GM12865 (cell line): ENCODE measurements at places on chromosomes 5 and 9.

GRCh38 chr5:56595566-56595965, 219.8 kb upstream of the MAP3K1 start:
- DNase-seq, result no peak

- no peak for DNase-seq
These were observed 27.5 kb downstream of the ASS1 start for GRCh38 chr9:130472184-130472705.

DNA sequence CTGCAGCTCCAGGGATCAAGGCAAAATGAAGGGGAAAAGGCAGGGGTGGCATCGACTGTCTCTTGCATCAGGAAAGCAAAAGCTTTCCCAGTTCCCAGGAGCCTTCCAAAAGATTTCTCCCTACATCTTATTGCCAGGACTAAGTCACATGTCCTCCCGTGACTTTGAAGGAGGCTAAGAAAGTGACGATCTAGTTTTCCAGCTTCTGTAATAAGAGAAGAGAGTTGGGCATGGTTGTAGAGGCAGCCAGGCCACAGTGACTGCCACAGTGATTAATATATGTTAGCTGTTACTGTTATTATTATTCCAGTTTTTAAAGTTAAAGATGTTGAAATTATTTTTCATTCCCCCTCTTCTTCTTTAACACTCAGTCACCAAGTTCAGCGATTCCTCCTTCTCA, 77.1 kb downstream of the RMI1 start:
- DNase-seq, result no peak

DNA sequence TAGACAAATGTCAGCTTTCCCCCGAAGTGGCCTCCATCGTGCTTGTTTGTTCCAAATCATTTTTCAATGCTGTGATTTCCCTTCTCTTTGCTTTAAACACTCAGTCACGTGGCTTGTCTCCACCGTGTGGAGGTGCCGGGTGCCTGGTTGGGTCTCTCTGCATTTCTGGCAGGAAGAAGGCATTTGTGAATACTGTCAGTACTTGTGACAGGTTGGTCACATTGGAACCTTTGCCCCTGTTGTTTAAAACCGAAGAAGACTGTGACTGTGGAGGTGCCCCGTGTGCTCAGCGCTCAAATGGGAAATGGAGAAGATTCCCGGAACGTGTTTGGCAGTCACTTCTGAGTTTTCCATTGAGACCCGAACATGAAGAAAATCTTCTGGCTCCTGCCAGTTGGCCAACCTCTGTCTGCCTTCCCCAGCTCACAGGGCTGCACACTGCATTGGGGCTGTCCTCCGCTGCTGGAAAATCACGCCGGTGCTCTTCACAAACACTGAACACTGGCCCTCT, 74.6 kb downstream of the LMNB1 start:
- no peak for DNase-seq

DNA sequence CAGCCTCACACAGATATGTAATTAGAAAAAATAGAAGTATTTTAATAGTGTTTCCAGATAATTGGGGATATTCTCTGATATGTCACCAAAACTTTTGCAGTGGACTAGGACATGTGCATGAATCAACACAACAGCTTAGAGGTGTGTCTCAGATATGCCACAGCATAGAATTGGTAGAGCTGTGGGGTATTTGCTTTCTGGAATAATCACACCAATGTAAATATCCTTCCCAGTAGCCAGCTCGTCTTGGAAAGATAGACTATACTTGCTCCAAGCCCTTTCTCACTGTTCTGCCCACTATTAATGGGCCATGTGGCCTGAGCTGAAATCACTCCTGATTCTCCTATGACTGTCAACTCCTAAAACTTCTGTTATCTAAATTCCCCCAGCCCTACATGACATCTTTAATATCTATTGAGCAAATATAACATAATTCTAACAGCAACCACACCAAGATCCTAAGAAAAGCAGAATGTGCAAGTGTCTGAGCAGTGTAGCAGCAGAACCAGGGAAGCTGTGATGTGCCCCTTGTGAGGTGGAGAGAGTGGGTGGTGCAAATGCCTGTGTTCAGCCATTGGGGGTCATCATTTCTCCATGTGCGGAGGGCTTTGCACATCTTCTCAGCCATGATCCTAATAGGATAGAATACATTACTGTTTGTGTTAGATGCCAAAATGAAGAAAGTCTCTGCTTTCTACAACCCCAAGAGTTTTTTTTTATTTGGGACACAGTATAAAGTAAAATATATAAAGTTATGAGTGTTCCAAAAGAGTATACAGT, 65.0 kb downstream of the MELK start:
- no peak for DNase-seq

- peak; percentile 25 for DNase-seq
These were observed 254.2 kb downstream of the DOCK8 start for GRCh38 chr9:468766-469426.

GRCh38 chr5:153866176-153866575, 172.5 kb downstream of the FAM114A2 start:
- DNase-seq, result no peak

GRCh38 chr5:84299959-84300358, 84.7 kb downstream of the EDIL3 start:
- no peak for DNase-seq

DNA sequence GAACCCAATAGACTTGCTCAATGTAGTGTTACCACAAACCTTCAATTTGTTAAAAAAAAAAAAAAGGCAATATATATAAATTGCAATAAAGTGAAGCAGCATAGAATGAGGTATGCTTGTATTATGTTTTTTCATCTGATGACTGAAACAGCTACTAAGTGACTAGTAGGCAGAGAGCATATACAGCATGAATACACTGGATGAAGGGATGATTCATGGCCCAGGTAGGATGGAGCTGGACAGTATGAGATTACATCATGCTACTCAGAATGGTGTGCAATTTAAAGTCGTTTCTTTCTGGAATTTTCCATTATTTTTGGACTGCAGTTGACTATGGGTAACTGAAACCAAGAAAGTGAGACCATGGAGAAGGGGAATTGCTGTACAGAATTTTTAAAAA, 161.2 kb downstream of the GNA14 start:
- no peak for DNase-seq

DNA sequence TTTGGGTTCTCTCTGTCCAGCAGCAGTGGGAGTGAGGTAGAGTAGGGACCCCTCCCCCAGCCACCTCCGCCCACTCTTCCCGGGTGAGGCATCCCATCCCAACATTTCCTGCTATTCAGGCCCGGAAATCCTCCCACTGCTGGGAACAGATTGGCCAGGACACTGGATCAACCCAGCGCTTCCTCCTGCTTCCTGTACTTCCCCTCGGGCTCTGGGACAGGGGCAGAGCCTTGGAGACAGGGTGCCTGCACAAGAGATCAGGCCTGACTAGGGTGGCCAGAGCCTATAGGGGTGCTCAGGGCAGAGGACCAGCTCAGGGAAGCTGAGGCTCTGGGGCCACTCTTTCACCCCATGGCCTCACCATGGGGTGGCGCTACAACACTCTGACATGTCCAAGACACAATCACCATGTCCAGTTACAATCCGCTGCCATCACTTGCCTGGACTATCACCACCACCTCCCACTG, 14.5 kb downstream of the SH2D3C start:
- DNase-seq, result peak; percentile 51

GRCh38 chr5:16127865-16128544, 51.6 kb downstream of the MARCHF11 start:
- no peak for DNase-seq

- no peak for DNase-seq
These were observed 243.4 kb downstream of the ARRDC3 start for GRCh38 chr5:91139572-91140200.

DNA sequence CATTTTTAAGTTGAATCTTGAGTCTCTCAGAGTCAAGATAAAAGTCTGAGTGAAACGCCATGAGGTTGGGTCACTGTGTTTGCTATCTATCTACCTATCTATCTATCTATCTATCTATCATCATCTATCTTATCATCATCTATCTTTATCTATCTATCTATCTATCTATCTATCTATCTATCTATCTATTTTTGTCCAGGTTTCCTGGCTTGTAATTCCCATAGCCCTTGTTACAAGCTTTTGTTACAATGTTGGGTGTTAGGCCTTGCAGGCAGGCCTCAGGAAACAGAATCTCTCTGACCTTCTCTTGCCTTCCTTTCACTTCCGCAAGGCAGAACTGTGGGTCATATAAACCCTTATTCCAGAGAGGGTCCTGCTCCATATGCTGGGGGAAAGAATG, 12.6 kb upstream of the KIAA1958 start:
- DNase-seq, result no peak

GRCh38 chr5:107781451-107781850, 110.7 kb upstream of the EFNA5 start:
- DNase-seq, result no peak

DNA sequence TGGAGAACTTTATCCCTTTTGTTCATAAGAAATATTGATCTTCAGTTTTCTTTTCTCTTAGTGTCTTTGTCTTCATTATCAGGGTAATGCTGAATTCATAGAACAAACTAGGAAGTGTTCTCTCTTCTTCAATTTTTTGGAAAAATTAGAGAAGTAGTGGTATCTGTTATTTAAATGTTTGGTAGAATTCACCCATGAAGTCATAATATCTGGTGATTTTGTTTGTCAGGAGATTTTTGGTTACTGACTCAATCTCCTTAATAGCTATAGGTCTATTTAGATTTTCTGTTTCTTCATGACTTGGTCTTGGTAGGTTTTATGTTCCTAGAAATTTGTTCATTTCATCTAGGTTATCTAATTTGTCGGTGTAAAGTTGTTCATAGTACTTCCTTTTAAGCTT, 45.4 kb upstream of the STARD4 start:
- DNase-seq, result no peak

DNA sequence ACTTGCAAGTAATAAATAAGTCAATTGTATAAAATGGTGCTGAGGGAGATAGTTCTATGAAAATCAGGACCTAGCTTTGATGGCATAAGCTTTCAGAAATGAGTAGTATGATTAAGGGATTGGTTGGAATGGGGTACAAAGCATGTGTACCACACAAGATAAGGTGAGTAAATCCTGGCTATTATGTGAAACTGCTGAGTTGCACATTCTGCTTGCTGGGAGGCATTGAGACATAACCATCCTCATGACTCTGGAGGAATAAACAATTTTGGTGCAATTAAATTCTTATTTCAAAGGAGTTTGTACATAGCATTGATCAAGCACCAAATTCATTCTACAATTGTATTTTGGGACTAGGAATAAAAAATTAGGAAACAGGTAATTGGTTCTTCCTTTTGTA, 755.2 kb upstream of the ACO1 start:
- no peak for DNase-seq

GRCh38 chr5:94900006-94900505, 281.6 kb downstream of the SLF1 start:
- DNase-seq, result no peak

GRCh38 chr9:136011703-136012496, 50.7 kb upstream of the UBAC1 start:
- no peak for DNase-seq

DNA sequence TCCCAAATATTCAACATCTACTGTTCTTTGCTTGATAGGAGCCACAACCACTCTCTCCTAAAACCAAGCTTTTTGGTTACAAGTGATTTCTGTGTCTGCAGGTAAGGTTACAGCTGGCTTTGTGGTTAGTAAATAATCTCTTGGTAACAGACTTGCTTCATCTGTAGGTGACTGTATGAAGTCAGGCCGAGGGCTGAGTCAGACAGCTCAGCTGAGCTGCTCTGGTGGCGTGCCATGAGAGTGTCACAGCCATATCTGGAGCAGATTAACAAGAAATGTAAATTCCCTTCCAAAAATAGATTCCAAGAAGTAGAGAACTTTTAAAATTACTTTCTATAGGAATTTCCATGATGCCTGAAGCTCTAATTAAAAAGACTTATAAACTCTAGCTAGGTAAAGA, 23.7 kb upstream of the TAS2R1 start:
- peak; percentile 67 for DNase-seq

- DNase-seq, result no peak
These were observed 20.9 kb downstream of the KCTD16 start for GRCh38 chr5:144191531-144191930.

- DNase-seq, result no peak
These were observed 112.1 kb downstream of the ST8SIA4 start for GRCh38 chr5:100790951-100791350.

- DNase-seq, result no peak
These were observed 190.0 kb downstream of the TRIM32 start for GRCh38 chr9:116877072-116877471.

- DNase-seq, result no peak
These were observed 27.4 kb upstream of the GCNT1 start for GRCh38 chr9:76431601-76432000.

- no peak for DNase-seq
These were observed 38.8 kb downstream of the DNAJB5 start for GRCh38 chr9:35028341-35028740.

DNA sequence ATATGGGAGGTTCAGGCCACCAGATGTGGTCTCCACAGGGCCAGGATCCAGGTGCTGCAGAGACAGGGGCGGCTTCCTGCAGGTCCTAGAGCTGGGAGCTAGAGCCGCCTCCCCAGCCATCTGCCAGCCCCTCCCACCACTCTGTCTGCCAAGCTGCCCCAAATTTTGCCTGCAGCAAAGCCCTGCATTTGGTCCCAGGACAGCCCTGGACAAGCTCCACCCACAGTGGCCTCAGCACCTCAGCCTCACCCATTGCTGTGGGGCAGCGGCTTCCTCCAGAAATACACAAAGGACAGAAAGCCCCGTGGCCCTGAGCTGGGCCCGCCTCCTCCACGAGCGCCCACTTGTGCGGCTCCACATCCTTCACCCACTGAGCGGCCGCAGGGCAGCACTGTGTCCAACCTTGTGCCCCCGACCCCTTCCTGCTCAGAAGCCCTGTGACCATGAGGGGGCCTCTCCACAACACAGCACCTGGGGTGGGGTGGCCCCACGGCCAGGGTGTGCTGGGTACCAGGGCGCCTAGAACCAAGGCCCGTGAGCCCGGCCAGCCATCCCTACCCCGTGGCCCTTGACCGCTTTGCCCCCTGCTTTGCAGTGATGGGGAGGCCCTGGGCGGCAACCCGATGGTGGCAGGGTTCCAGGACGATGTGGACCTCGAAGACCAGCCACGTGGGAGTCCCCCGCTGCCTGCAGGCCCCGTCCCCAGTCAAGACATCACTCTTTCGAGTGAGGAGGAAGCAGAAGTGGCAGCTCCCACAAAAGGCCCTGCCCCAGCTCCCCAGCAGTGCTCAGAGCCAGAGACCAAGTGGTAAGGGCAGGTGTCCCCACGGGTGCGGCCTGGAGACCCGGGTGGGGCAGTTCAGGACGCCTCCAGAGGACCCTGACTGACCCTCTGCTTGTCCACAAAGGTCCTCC, 3.7 kb upstream of the AJM1 start:
- no peak for DNase-seq

GRCh38 chr9:125484350-125485282, 222.4 kb downstream of the MAPKAP1 start:
- no peak for DNase-seq

DNA sequence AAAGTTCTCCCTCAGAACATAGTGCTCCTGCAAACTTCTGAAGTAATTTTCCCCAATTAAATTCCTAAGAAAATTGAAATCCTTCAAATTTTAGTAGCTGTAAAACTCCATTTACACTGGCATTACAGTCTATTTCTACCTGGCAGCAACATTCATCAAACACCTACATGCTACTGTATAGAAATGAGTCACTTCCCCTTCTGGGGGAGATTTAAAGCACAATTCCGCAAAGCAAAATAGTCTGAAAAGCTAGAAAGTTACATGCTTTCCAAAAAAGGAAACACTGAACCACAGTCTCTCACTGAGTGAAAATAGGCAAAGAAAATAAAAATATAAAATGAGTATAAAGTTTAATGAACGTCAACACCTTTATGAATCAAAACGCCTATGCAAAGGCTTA, 43.3 kb downstream of the MCTP1 start:
- peak; percentile 59 for DNase-seq
